ENCODE measurements at places on chromosomes 5 and 9.

DNA sequence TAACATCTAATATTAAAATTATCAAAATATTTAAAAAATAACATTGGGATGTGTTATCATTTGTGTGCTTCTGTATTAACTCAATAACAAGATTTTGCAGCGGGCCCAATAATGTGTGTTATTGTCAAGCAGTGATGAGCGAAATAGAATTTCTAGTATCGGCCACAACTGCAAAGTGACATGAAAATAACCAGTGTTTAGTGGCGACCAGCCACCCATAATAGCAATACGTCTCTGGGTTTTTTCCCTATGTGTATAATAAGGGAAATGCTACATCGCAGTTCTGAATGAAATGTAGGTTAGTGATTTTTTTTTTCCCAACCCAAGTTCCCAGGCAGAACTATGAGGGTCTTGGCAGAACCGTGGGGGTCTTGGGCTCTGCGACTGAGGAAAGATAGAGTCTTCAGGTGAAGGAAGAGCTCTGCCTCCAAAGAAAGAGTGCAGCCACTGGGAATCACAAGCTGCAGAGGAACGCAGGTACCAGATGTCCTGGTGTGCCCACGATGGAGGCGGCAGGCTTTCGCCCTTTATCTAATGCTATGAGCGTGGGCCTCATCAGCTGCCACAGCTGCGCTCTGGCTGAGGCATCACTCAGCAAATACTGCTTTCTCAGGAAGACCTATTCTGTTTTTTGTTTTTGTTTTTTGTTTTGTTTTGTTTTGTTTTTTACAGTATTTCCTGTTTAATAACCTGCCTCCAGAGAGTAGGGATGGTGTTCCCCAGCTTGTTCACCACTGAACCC lies 235.0 kb downstream of the ROR2 start:
- DNase-seq = no peak

DNA sequence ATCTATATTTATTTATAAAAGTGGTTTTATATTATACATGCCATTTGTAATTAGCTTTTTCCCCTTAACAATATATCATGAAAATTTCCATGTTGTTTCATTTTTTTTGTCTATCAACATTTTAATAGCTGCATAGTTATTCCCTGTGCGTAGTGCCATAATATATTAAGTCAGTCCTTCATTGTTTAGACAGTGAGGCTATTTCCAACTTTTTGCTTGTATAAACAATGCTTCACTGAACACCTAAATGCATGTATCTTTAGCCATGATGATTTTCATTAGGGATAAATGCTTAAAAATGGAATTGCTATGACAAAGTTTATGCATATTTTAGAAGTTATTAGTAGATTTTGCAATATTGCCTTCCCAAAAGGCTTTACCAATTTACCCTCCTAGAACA lies 80.7 kb upstream of the STC2 start:
- DNase-seq = no peak

DNA sequence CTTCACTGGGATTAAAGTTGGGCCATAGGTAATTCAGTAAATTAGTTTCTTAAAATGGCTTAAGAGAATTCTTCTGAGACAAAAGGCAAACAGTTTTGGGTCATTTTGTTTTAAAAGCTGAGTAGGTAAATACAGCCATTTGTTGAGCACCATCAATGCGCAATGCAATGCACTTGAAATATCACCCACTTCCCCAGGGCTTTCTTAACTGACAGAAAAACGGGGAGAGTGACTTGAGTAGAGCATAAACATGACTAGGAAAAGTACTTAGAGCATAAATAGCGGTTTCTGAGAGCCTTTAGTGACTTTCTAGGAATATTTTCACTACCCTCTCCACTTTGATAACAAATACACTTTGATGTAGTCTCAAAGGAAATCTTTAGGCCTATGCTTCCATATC lies 27.2 kb downstream of the MLANA start:
- DNase-seq = no peak

DNA sequence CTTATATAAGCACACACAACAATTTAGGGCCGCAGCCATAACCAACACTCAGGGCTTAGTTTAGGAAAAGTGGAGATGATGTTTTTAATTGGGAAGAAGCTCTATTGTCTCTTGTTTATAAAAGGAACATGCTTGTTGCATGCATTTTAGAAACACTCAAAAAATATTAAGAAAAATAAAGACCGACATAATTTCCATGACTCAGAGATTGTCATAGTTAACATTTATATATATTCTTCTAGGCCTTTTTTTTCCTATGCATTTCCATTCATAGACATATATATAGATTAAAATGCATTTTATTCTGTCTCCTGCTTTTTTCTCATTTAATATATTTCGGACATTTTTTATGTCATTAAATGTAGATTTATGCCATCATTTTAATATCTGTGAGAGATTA lies 13.6 kb upstream of the ARSI start:
- DNase-seq = no peak

DNA sequence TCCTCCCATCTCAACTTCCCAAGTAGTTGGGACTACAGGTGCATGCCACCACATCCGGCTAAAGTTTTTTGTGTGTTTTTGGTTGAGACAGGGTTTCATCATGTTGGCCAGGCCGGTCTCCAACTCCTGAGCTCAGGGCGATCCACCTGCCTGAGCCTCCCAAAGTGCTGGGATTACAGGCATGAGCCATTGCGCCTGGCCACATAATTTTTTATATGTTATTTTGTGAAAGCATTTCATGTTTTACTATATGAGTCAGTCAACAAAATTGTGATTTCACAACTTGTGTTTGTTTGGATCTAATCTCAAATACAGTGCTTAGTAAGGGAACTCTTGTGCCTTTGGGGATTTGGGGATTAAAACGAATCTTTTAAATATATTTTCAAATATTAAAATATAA lies 20.0 kb upstream of the FAM120AOS start:
- no peak for DNase-seq

DNA sequence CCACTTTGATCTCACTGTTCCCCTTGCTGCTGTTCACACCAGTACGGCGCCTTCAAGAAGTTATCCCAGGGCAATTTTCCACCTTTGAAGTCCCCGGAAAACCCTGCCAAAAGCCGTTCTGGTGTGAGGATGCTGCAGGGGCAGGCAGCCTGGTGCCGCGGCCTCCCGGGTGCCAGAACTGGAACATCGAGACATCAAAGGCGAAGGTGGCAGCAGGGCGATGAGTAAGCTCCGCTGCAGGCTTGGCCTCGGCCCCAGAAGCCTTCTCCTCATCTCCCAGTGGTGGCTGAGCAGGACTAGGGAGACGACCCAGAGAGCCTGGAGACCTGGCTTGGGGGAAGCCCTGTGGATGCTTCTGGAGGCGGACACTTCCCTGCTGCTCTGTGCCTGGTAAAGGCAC lies 115.3 kb upstream of the MSX2 start:
- DNase-seq = no peak

DNA sequence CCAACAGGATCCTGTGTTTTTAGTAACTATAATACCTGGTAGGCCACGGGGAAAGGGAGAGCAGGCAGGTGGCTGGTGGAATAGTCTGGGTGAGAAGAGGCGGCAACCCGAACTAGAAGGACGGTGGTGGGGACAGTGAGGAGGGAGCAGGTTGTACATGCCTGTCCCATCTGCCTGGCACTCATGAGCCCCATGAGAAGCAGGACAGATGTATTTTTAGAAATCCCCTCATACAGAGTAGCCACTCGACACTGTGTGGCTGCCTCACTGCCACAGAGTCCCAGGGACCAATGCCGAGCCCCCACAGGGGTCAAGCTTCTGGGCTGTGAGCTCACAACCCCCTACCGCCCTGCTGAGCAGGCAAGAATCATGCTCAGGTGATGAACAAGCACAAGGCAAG lies 136.6 kb downstream of the SEC61B start:
- DNase-seq = no peak

GRCh38 chr5:77128411-77129061 lies 41.5 kb upstream of the ZBED3 start:
- DNase-seq = no peak

DNA sequence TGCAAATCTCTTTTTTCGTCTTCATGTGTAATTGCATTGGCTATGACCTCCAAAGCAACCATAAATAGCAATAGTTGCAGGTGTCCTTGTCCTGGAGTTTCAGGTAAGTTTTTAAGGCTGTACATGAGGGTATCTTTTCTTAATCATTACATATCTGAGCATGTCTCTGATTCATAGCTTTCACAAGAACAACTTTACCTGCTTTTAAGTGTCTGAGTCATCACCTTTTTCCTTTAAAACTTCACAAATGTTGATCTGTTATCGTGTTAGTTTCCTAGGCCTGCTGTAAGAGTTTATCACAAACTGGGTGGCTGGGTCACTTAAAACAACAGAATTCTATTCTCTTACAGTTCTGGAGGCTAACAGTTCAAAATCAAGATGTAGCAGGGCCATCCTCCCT lies 13.8 kb downstream of the GARNL3 start:
- no peak for DNase-seq

DNA sequence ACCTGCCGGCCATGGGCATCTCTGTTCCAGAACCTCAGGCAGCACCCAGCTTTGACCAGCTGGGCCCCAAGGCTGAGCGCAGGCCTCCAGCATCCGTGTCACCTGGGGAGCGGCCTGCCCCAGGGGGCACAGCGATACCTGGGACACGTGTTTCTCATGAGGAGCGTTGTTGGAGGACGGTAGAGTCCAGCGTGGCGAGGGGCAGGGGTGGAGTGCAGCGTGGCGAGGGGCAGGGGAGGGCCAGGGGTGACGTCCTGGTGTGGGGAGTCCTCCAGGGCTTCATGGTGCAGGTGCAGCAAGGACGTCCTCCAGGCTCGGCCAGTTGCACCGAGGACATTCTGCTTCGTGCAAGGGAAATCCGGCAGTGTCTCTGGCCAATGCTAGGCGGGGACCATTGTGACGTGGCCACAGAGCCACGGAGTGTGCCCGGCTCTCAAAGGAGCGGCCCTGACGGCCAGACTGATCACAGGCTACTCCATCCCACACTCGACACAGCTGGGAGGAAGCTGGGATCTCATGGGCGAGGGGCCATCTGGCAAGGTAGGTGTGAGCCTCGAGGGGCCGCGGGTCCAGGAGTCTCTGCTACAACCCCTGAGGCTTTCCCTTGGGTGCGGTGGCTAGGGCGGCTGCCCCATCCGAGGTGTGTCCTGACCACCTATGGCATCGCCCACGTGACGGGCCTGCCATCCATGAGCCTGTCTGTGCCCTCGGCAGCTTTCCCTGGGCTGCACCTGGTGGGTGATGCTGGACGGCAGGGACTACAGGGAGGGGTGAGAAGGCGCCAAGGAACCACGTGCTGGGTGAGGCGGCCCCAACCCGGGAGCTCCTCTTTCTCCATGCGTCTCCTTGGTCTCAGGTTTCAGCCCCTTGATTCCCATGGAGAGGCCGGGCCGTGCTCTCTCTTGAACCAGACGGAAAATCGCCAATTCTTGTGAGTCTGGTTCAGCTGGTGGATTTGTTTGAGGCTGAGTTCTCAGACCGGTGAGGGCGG lies 33.8 kb downstream of the SLC9A3 start:
- no peak for DNase-seq

DNA sequence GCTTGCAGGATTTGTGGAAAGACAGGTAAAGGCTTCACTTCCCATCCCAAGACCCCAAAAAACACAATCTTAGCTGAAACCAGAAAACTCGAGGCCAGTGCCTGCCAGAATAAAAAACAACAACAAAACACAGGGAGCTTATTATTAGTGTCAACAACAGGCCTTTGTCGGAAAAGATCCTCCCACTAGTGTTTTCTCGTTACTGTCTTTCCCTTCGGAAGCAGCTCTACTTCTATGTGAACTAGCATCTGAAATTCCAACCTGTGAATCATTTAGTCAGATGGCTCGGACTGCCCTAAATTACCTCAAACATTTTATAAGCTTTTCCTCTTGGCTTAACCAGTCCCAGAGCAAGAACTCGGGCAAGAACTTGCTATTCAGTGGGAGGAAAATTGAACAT lies 122.2 kb upstream of the GNA14 start:
- DNase-seq = no peak

GRCh38 chr5:158398360-158399201 lies 539.6 kb upstream of the CLINT1 start:
- no peak for DNase-seq

- no peak for DNase-seq
These were observed 73.2 kb downstream of the MRPL36 start for GRCh38 chr5:1726469-1726865.

- no peak for DNase-seq
These were observed 64.9 kb downstream of the PDE4D start for GRCh38 chr5:59828623-59829022.

GRCh38 chr5:82586181-82586580 lies 308.0 kb upstream of the RPS23 start:
- no peak for DNase-seq
